NCI-H2227 treated with DMSO at 0.1 percent for 48 hours (cell line): ENCODE measurements at places on chromosomes 7 and 10.

DNA sequence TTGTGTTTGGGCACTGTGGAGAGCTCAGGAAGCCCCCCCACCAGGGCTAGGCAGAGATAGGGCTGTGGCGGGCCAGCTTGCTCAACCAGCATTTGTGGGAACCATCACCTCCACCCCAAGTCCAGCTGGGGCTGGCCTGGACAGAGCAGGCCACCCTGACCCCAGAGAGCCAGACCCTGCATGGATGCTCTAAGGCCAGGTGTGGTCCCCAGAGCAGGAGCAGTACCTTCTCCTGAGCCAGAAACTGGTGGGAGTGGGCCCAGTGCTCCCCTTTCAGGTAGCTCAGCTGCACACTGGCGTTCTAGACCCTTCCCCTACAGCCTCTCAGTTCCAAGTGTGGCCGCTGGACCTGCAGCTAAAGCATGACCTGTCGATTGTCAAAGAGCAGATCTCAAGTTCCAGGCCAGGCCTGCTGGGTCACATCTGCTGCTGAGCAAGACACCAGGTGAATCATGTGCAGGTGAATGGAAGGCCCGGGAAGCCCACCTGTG lies 57.2 kb downstream of the RASGEF1A start:
- DNase-seq, result no peak

- no peak for DNase-seq
Observed at GRCh38 chr10:113541549-113541927, 11.3 kb upstream of the HABP2 start.

DNA sequence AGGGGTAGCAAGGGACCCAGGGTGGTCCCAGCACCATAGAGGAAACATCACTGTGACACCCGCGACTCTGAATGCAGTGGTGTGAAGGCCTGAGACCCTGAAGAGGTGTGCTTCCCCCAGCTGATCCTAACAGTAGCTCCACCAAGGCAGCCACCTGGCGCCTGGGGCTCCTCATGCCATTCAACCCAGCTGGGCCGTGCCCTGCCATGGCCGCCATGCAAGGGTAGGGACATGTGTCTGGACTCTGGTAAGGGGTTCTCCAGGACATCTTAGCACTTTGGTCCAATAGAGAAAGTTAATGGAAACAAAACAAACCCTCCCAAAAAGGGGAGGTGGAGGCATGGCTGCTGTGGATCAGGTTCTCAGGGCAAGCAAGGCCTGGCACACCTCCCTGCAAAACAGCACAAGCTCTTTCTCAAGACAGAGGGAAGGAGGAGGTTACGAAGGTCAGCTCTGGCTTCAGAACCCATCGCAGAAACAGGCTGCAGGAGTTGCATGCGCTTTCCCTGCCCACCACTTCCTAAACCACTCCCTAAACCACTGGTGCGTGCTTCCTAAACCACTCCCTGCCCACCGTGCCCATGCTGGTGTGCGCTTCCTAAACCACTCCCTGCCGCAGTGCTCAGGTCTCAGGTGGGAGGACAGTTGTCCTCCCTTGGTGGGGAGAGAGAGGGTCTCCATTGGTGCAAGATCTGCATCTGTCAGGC lies 108.7 kb downstream of the LARP4B start:
- DNase-seq, result no peak

DNA sequence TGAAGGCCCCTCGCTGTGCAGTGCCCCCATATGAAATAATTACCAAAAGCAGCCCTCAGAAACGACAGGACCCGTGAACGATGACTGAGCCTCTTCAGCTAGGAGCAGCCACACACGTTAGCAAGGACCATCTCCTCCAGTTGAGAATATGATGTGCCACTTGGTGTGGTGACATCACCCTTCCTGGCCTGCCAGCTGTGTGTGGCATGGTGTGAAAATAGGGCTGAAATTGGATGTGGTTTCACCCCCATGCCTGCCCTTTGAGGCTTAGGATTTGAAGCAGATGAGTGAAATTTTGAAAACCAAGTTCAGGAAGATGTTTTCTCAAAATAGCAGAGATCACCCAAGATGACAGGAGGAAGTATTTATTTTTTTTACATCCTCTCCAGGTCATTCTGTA lies 49.1 kb upstream of the BTBD16 start:
- DNase-seq, result no peak

DNA sequence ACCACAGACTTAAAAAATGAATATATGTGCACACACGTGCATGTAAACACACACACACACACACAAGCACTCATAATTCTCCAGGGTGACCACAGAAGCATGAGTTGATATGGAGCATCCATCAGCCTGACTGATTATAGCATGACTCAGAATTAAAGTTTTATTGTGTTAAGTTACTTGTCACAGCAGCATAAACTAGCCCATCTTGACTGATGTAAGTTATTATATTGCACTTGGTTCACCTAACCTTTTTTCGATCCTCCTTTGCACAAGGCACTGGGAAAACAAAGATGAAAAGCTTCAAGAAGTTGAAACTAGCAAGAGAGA lies 18.8 kb upstream of the SLC35G1 start:
- DNase-seq, result no peak

DNA sequence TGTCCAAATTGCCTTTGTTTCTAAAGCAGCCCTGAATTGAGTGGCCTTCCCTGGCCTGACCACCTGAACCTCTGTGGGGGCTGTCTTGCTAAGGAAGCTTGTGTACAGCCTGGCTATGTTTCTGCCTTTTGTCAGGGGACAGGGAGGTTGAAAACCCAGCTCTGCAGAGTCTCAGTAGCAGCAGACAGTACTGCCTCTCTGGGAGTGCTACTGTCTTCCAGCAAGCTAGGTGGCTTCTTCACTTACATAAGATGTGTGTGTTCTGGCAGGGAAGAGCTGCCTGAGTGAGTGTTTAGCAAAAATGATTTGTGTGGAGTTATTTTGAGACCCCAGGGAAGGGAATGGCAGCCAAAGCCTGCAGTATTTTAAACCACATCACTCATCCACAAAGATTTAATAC lies 57.4 kb downstream of the LRRC4 start:
- no peak for DNase-seq

DNA sequence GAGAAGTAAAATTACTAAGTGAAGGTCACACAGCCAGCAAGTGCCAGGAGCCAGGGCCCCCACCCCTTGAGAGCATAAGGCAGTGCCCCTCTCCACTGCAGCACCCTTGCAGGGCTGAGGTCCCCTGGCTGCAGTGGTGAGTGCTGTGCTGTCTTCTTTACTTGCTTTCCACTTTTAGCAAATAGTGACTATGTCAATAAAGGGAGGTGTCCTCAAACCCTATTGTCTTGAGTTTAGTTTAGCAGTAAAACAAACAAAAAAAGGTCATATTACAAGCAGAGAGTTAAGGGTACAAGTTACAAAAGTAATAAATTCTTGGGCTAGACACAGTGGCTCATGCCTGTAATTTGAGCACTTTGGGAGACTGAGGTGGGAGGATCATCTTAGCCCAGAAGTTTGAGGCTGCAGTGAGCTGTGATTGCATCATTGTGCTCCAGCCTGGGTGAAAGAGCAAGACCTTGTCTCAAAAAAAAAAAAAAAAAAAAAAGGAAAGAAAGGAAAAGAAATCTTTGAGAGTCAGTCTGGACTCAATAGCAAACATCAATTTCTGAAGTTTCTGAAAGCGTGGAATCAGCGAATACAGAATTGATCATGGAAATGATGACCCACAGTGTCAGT lies 39.0 kb upstream of the KIF5B start:
- DNase-seq, result no peak

DNA sequence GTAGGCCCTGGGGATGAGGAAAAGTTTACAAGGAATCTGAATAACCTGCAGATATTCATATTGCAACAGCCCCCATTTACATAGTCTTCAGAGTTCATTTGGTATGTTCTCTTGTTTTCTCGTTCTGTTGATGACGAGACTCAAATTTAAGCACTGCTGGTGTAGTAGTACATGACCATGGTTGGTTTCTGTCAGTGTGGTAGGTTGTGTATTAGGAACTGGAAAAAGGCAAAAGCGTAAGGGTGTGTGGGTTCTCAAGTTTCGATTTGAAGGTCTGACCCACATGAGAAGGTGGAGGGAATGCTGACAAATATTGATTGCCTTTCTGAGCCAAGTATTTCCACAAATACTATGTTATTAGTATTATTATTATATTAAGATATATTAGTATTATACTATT lies 151.7 kb downstream of the AUTS2 start:
- DNase-seq, result no peak

GRCh38 chr7:87448388-87448787 lies 27.1 kb downstream of the ABCB4 start:
- DNase-seq, result peak; percentile 49

- peak; percentile 76 for DNase-seq
Observed at GRCh38 chr10:71076473-71077142, 135.8 kb upstream of the UNC5B start.

- DNase-seq, result no peak
Observed at GRCh38 chr7:80981405-80981804, 62.6 kb upstream of the SEMA3C start.

- DNase-seq, result no peak
Observed at GRCh38 chr10:15748126-15748525, 28.4 kb upstream of the ITGA8 start.

DNA sequence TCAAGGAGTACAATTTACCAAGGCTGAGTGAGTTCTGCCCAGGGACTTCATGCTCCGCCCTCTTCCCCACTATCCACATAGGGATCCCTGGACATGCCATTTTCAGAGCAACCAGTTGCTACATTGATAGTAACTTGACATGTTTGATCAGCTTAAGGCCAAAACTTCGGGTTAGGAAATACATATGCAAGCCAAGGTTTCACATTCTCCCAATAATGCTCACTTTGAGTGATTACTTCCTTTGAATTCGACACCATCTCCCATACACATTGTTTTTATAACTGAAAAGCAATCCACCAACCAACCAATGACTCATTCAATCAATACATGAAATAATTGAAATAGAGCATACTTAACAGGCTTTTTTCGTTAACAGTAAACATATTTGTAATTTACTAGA lies 137.9 kb downstream of the GLI3 start:
- no peak for DNase-seq

DNA sequence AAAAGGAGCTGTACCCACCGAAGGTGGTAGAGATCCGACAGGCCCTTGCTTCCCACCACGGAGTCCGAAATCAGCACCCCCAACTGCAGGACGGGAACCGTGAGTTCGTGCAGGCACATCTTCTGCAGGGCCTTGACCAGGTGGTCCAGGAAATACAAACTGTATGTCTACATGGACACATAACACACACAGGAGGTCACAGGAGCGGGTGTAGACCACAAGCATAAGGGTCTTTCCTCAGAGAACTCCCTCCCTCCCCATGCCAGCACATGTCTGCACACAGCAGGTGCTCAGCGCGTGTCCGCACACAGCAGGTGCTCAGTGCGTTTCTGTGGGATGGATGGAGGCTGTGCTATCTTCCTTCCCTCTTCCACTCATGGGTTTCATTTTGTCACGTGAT lies 69.7 kb downstream of the CFAP46 start:
- DNase-seq, result no peak
